ENCODE measurements at places on chromosomes 7 and 10.

DNA sequence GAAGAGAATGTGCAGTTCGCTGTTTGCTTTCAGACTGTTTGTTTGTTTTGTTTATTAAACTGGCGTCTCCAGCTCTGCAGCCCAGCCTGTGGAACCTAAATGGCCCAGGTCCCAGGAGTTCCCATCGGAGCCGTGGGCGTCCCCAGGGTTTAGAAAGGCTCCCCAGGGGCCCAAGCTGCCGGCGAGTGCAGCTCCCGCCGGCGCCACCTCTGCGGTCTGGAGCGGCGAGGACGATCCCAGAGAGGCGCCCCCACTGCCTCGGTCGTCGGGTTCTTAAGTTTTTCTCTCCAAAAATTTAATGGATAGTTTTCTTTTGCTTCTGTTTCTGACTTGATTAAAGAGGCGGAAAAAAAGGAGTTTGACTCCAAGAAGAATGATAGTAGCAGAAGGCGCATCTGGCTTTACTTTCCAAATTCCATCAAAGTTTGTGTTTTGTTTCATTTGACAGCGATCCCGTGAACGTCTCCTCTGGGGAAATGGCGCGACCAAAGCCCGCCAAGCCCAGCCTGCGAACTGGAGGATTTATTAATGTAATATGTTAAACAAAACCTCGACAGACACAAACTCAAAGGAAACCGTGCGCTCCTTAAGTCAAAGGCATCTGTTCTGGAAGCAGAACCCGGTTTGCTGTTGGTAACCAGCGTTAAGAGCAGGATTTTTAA is 718 bp upstream of the FZD1 start:
- peak; percentile 33 for DNase-seq

DNA sequence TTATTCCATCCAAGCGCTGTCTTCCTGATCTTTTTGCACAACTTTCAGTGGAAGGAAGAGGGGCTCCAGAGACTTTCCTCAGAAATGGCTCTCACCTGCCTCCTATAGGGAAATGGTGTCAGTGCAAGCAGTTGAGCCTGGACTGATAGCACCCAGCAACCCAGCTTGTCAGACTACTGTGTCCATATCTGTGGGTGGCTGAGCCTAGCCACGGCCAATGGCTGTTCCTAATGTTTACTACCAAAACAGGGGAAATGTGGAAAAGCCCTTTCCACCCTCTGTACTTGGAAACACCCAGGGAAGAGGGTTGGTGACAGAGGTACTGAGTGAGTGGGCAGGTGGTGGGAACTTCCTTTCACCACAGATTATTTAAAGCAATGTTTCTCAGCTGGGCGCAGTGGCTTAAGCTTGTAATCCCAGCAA is 4.3 kb upstream of the YKT6 start:
- DNase-seq = peak; percentile 83

DNA sequence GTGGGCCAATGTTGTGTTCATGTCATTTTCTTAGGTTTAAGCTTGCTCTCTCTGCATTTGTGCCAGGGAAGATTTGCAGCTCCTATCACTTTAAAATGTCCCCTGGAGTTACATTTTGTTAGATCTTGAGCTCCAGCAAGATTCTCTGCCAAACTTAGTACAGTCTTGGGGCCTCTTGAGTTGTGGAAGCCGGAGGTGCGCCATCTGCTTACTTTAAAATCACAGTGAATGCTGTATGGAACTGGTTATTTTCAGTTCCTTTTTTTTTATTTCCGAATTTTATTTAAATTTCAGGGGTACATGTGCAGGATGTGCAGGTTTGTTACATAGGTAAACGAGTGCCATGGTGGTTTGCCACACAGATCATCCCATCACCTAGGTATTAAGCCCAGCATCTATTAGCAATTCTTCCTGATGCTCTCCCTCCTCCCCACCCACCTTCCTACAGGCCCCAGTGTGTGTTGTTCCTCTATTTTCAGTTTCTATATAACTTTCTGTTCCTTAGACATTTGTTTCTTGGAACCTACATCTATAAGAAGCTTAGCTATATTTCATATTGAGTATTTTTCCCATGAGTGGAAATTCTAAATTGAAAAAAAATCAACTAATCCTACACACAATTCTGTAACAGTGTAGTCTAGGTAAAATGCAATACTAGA is 114.4 kb upstream of the CREB5 start:
- DNase-seq = no peak

GRCh38 chr10:131065673-131066305 is 245.7 kb downstream of the TCERG1L start:
- DNase-seq = no peak

GRCh38 chr10:21194510-21194993 is 297.4 kb upstream of the NEBL start:
- no peak for DNase-seq

DNA sequence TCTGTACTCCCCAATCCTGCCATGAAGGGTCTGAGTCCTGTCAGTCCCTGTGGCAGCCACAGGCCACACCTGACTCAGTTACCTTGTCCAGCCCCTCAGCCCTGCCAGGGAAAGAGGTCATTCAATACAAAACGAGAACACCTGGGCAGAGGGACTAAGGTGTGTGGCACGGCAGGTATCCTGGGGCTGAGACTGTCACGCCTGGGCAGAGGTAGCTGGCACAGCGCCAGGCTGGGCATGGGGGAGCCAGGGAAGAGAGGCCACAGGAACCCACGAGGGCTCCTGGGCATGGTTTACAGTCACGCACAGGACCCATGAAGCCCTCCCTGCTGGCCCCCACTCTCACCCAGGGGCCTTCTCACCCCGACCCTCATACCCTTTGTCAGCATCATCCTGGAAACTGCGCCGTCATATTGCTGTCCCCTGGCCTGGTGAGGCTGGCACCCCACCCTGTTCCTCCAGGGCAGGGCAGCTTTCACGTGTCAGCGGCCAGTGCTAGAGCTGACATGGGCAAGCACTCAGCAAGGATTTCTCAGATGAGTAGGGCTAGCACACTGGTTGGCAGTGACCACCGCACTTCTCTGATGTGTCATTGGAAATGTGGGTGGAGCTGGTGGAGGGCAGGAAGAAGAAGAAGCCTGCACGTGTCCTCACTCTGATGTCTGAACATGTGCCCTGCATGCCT is 42.7 kb downstream of the LRRC18 start:
- no peak for DNase-seq

- DNase-seq = no peak
Measured at GRCh38 chr10:29428486-29428885, 139.6 kb downstream of the LYZL1 start.

- DNase-seq = no peak
Measured at GRCh38 chr7:69638674-69639073, 40.4 kb downstream of the AUTS2 start.

DNA sequence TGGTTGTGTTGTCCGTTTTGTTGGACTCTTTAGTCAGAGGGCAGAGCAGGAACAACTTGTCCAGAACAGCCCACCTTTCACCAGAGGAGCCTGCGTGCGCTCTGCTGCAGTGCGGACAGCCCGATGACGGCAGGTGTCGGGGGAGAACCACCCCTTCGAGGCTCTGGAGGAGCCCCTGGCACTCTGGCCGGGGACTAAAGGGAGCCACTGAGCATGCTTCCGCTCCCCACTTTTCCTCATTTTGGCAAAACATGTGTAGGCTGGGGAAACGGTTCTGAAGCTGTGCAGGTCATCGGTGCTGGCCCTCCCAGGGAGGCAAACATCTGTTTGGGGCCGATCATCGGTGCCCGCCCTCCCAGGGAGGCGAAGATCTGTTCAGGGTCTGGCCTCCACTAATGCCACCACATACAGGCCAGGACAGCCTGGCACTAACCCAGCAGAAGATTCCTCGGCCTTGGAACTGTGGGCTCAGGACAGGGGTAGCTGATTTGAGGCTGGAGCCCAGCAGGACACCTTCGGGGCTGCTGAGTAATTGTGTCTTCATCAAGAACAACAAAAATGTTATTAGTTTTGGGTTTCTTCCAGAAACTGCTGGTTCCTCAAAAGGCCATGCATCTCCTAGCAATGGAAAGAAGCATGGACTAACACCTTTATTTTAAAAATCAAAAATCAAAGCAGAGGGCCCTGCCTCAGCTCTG is 124.4 kb upstream of the TCERG1L start:
- DNase-seq = no peak

GRCh38 chr7:6273380-6273837 is 985 bp upstream of the CYTH3 start:
- no peak for DNase-seq

DNA sequence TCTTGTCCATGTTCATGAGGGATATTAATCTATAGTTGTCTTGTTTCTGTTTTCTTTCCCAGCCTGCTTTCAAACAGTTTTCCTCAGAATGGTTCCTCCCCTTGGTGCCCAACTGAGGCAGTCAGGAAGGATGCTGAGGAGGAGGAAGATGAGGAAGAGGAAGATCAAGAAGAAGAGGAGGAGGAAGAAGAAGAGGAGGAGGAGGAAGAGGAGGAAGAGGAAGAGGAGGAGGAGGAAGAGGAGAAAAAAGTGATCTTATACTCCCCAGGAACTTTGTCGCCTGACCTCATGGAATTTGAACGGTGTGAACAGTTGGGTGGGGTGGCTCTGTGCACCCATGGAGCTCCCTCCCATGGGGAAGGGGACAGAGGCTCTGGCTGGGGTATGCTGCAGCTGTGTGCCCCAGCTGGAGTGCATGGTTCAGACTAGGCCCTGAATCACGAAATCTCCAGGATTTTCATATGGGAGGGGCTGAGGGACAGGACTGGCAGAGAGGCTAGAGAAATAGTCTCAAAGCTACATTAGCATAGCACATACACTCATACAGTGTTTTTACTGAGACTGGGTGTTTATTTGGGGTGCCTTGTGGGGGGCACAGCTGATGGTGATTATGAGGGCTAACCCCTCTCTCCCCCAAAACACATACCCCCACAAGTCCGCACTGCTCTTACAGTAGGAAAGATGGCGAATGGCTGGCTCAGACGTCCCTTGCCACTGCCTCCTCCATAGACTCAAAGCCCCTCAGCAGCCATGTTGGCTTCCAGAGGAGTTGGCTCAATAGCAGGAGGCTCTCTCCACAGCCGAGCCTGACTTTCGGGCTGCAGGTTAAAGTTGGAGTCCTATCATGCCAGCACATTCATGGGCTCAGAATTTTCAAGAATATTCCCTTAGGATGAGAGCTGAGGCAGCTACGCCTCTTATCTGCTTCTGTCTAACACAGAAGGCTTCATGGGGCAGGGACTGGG is 11.9 kb downstream of the STRA8 start:
- no peak for DNase-seq

- DNase-seq = no peak
Measured at GRCh38 chr10:99598781-99599509, 21.3 kb downstream of the SLC25A28 start.

- DNase-seq = no peak
Measured at GRCh38 chr10:128967980-128968756, 498.9 kb upstream of the MGMT start.

DNA sequence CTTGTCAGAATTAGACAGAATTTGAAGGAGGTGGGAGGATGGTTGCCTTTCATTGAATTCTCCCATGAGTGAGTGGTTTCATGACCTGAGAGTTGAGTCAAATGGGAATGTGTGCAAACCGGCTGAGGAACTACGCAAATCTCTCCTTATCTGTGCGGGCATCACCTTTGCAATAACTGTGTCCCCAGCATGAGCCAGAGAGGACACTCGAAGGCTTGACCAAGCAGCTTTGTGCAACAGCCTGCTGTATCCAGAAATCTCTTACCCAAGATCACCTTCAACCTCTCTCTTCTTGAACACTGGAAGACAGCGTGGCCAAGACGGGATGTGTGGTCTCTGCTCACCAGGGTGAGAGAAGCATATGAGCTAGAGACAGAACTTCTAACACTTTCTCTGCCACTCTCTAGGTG is 93.8 kb upstream of the IKZF1 start:
- no peak for DNase-seq

- DNase-seq = no peak
Measured at GRCh38 chr10:20931156-20931795, 34.2 kb upstream of the NEBL start.

GRCh38 chr10:109821672-109822071 is 101.6 kb downstream of the XPNPEP1 start:
- no peak for DNase-seq

GRCh38 chr7:4352069-4352468 is 330.0 kb upstream of the FOXK1 start:
- DNase-seq = no peak

DNA sequence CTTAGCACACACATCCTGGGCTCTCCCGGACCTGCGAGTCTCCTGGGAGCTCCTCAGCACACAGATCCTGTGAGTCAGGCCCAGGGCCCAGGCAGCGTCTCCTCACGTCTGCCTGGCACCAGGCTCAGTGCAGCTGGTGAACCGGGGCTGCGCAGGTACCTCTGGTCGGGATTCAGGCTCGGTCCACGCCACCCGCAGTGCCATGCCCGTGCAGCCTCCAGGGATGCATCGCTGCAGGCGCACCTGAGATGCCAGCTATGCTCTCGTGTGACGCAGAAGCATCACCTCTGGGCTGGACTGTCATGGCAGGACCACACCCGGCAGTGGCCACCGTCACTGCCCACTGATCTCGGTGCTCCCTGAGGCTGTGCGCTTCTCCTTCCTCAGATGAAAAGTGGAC is 52.0 kb downstream of the NKX6-2 start:
- no peak for DNase-seq

DNA sequence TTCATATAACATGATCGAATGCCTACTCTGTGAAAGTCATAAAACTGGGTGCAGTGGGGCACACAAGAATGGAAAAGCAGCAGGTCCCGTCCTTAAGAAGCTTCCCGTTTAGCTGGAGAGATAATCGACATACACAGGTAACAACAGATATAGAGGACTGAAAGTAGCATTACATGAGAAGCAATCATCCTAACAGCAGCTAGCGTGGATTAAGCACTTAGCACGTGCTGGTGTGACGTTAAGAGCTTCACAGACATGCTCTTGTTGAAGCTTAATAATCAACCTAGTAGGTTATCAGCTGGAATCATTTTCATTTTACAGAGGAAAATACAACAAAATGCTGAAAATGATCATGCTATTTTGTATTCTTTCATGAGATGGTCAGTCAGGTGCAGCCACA is 184.8 kb downstream of the GPAM start:
- no peak for DNase-seq

GRCh38 chr7:15684871-15685270 is 1.6 kb downstream of the MEOX2 start:
- DNase-seq = no peak

All from H54 (cell line).